Activated T-cell treated with anti-CD3 and anti-CD28 coated beads for 1 hour (primary cell): ENCODE measurements at places on chromosomes 12 and 14.

GRCh38 chr12:86091681-86092080, 164.5 kb downstream of the MGAT4C start:
- DNase-seq, result no peak

DNA sequence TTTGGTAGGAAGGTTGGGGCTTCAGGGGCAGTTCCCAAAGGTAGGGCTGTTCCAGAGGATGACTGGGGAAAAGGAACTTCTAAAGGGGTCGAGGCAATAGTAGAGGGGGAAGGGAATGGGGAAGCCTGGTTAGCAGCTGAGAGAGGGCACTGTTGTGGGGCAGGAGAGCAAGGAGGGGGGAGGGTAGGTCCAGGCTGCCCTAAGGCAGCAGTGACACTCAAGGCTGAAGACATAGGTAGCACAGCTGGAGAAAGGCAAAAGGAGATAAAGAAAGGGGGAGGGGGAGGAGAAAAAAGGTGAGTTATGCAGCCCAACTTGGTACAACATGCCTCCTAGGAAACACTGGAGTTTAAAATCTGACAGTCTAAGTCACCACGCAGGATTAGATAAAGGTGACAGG, 3.9 kb downstream of the NACA start:
- DNase-seq, result no peak

DNA sequence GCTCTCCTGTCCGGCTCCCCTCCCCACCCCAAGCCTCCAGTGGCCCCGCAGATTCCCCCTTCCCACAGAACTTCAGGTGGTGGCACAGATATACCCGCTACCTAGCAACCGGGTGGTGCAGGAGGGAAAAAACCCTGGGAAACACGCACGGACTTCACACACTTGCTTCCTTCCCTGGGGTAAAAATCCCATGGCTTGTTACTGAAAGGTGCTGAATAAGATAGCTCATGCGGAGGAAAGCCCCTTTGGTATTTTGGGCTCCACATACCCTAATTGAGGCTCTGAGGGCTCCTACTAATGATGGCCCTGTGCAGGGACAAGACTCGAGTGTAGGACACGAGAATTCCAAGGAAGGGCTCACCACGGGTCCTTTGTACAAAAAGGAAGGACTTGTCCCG, 869 bp upstream of the RIMBP2 start:
- DNase-seq, result no peak

- DNase-seq, result no peak
These were observed 18.8 kb upstream of the PIK3C2G start for GRCh38 chr12:18242380-18243089.

GRCh38 chr12:6771091-6771495, 1.2 kb upstream of the LAG3 start:
- DNase-seq, result no peak

DNA sequence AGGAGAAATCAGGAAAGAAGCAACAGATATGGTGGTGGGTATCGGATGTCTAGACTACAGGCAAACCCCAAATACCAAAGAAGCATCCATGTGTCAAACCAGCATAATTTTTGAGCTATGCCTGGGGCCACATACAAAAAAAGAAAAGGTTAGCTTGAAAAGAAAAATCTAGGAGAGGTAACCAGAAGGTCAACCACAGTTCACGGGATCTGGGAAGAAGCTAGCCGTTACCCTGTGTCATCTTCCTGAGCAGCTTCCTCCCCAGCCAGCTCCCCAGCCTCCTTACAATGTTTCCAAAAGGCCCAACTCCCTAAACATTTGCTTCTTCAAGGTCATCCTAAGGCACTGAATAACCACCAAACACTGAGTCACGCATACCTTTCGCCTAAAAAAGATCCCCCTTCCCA, 3.1 kb downstream of the SINHCAF start:
- no peak for DNase-seq

DNA sequence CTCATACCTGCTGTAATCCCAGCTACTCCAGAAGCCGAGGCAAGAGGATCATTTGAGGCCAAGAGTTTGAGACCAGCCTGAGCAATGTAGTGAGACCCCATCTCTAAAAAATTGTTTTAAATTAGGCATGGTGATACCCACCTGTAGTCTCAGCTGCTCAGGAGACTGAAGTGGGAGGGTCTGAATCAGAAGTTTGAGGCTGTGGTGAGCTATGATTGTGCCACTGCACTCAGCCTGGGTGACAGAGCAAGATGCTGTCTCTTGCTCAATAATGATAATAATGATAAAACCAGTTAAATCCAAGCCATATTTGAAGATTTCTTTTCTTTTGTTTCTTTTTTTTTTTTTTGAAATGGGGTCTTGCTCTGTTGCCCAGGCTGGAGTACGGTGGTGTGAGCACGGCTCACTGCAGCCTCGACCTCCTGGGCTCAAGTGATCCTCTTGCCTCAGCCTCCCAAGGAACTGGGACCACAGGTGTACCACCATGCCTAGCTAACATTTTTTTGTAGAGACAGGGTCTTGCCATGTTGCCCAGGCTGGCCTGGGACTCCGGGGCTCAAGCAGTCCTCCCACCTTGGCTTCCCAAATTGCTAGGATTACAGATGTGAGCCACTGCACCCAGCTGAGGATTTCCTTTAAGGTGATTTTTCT, 12.8 kb downstream of the PSMA6 start:
- DNase-seq, result no peak

DNA sequence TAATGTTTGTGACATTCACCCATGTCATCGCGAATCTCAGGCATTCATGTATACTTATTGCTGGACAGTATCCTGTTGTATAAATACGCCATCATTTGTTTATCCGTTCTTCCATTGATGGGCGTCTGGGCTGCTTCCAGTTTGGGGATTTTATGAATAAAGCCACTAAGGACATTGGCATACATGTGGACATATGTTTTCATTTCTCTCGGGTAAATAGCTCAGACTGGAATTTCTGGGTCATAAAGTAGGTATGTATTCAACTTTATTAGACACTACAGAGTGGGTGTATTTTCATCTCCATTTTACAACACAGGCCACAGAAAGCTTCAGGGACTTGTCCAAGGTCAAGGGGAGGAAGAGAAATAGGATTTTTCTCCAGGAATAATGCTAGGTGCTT, 48.9 kb downstream of the HRK start:
- DNase-seq, result no peak

GRCh38 chr12:1591034-1591433, 3.3 kb downstream of the FBXL14 start:
- DNase-seq, result no peak

DNA sequence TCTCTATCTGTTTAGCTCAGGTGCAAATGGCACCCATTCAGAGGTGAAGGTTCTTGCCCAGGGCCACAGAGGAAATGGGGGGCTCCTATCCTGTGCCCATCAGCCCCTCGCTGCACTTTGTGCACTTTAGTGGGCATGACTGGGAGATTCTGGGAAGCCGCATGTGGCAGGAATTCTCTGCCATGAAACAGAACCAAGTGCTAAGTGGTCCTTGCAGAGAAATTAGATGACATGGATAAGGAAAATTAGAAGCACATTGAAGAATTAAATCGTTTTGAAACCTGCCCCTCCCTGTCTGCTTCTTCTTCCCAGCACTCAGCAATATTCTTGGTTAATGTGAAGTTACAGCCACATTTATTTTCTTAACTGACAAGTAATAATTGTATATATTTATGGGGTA, 185.2 kb upstream of the RTL1 start:
- DNase-seq, result no peak

GRCh38 chr14:88831284-88831683, 6.8 kb downstream of the TTC8 start:
- no peak for DNase-seq

DNA sequence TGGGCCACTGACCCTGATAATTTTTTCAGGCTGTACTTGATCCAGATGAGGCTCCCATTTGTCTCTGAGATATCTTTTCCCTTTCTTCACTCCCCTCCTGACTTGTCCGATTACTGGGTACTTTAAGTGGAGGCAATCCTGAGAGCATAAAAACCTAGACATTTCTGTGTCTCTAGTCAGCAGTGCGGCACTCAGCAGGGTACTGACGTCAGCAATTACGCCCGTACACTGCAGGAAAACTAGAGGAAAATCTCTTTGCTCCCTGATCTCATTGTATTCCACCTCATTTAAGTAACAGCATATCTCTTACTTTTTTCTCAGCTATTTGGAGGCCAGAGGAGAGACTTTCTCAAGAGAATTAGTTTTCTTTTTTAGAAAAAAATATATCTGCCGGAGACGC, 315.5 kb upstream of the OR4E1 start:
- DNase-seq, result no peak

DNA sequence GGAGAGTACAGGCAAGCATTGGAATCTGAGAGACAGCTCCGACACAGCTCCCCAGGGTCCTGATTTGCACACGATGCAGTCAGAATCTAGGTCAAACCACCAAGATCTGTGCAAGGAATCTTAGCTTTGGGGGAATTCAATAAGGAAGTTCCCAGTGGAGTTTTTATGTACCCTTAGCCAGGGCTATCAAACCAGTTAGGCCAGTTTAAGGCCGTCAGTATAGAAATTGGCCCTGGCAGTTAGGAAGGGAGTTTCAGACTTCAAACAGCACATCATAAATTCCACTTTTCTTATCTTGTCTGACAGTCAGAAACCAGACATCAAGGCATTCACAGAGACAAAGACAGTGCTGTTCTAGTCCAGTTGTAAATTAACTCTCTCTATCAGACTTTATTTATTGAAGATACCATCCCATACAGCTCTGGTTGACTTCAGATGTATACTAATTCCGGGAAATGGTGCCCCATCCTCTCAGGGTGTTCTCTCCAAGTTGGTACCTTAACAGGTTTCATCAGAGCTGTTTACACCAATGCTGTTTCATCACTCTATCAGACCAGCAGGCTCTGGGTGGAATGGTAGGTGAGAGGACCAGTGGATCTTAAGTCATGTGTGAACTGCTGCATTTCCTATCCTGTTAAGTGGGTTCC, 157.5 kb upstream of the ATF7IP start:
- no peak for DNase-seq

GRCh38 chr14:67516676-67517075, 16.4 kb upstream of the PLEKHH1 start:
- no peak for DNase-seq

GRCh38 chr14:78228702-78229327, 58.6 kb downstream of the NRXN3 start:
- no peak for DNase-seq

- no peak for DNase-seq
These were observed 37.1 kb downstream of the SOCS2 start for GRCh38 chr12:93609281-93610192.

DNA sequence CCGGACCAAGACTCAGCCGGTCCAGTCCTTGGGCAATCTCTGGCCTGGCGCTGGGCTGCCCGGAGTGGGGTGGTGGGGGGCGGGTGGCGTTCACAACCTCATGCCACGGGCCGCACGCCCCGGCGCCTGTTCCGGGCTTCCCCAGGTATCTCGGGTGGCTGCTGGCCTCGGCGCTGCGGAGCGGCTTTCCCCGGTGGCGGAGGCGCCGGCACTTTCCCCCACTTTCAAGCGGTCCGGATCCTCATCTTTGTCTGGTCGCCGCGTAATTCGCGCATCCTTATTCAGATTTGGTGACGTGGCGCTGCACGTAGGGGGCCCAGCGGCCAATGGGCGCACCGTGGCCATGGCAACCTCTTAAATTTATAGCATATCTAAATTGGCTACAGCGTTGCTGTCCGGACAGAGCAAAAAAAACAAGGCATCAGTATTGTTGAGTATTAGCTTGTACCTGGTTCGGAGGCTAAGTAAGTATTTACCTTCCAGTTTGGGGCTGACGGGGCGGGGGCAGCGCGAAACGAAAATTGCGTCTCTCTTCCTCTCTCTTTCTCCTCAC, at the start of gene LHX5:
LHX5 (minus strand) TSS at position 253 of the 553 bp plus-strand sequence. CDS start 373 bp downstream, outside the sequence.
- no peak for DNase-seq

DNA sequence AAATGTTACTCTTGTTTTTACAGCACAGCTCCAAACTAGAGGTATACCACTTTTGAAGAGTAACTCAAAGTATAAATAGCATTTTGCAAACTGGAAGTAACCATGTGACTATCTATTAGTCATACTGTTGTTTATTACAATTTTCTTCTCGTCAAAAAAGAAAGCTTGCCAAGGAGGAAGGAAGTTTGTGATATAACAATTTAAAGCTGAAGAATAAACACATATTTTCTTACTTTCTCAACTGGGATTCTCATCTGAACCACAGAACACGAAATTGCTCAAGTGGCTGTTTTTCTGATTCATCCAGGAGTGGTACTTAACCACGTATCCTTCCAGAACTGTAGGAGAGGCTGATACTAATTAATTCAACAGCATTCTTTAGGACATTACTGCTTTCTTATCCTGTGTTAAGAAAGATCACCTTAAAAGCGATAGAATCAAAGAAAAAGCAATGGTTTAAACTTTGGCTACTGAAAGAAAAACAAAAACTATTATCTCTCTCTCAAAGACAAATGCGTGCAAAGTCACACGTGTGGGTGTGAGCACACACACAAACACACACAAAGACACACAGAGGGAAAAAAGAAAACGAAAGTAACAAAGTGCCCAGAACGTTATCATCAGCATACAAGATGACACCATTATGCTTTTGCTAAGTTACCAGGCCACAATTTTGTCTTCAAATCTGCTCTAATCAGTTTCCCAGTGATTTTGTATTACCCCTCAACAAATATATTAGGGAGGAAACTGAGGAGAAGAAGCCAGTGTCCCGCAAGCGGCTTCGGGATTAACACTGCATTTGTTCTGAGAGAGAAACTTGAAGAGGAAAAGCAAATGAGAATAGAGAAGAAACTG, at the start of gene CLEC2B:
CLEC2B (minus strand) TSS at position 48 of the 855 bp plus-strand sequence.
- DNase-seq, result no peak

GRCh38 chr12:47491516-47492305, 214.1 kb downstream of the RPAP3 start:
- no peak for DNase-seq

- no peak for DNase-seq
These were observed 44.8 kb upstream of the GUCY2C start for GRCh38 chr12:14741153-14741552.

- no peak for DNase-seq
These were observed 163.6 kb upstream of the PARP11 start for GRCh38 chr12:4036671-4037271.

- DNase-seq, result no peak
These were observed 463.3 kb upstream of the FOXG1 start for GRCh38 chr14:28303248-28303647.

GRCh38 chr14:53220914-53221313, 67.8 kb upstream of the DDHD1 start:
- no peak for DNase-seq

- DNase-seq, result no peak
These were observed 61.0 kb downstream of the TAOK3 start for GRCh38 chr12:118311666-118312065.

DNA sequence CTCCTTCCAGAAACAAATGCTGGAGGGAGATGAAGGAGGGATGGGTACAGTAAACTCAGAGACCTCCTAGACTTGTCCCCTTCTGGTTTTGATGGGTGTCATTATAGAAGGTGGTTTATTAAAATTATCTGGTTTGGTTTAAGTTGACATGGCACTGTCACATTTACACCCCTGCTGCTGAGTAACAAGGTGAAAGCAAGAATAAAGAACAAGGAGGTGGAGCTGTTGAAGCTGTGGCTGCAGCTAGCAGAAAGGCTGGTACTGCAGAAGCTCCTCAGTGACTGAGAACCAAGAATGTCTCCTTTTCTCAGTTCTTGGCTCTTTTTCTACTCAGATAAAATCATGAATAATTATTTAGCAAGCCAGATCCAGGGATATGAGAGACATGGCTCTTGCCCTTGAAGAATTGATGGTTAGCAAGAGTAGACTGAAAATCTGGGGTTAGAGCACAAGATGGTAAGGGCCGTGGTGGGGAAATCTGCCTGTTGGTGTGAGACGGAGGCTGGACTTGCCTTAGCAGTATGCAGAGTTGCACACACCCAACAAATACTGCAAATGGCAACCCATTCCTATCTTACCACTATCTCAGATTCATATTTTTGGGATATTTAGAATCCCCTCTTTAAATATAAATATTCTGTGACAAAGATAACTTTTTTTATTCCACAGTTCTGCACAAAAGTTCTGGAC, at the start of gene GZMH:
GZMH (minus strand) TSS at position 31 of the 690 bp plus-strand sequence. CDS start 72 bp downstream, outside the sequence.
- no peak for DNase-seq
